Vagina (tissue), 2 donors: ENCODE measurements at places on chromosomes 3 and 15. TPM values are rescaled to one million over a fixed set of nuclear protein-coding genes. Genes with fewer than 3 reads are reported as not detected.

The P2RY12 gene
- total RNA-seq, result 1.2 TPM

The PRTG gene
- 5.2 TPM for total RNA-seq

DNA sequence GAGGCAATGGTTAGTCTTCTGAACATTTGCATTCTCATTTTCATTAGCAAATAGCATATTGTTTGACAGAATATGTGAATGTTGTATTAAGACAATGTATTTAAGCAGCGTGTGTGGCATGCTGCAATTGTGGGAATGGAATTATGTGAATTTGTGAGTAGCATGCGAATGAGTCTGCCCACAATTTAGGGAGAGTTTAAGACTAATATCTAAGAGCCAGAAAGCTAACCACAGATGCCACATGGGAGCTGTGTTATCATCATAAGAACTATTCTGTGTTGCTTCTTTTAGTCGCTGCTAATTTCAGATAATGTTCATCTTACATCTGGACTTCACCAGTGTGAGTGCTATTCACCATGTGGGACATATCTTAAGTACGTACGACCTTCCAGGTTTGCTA is 494.5 kb downstream of the RBMS3 start:
- no peak for DNase-seq

DNA sequence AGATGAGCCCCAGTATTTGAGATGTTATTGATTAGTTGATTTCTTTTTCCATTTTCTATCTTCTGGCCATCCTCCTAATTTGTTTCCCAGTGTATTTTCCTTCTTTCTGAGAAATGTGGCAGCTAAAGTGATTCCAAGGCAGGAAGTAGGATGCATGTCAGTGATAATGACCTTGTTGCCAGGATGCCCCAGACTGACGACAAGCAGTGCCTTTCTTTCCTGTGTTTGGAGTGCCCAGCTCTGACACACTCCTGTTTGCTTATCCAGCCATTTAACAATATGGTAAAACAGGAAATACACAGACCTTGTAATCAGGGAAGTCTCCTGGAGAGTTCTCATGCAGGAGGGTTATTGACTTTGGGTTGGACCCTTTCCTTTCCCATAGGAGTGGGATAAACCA is 20.4 kb downstream of the TMOD2 start:
- DNase-seq, result no peak

DNA sequence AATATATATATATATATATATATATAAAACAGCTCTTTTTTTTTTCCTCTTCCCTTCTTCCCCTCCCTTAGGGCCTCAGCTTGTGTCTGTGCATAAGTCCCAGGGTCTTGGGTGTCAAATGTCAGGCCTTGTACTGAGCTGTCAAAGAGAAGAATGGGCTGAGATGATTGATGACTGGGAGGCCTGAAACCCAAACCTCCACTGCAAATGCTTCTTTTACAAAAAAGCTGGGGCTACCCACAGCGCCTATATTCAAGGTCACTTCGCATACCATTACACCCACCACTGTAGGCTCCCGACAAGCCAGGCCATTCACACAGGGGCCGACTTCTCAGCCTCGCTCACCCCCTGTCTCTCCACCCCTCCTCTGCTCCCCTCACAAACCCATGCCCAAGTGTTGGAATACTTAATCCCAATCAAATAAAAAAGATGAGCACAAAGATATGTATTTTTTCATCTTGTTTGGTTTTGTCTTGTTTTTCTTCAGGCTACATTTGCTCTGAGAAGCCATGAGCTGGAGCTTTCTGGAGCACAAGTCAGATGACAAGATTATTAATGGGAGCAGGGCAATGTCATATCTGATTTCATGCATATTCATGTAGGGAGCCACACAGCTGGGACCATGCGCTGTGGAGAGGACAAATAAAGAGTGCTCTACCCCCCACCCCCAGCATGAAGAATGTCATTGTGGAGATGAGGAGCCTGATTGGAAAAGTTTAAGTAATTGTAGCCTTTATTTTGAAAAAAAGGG is 614.4 kb upstream of the NR2F2 start:
- DNase-seq, result no peak

- DNase-seq, result no peak
Observed at GRCh38 chr3:8307545-8308110, 194.0 kb upstream of the LMCD1 start.

The TBL1XR1 gene
- total RNA-seq, result 80.5 TPM

- DNase-seq, result no peak
Observed at GRCh38 chr3:190546881-190547510, 33.1 kb downstream of the IL1RAP start.

GRCh38 chr15:80679167-80679803 is 15.8 kb upstream of the ABHD17C start:
- no peak for DNase-seq

DNA sequence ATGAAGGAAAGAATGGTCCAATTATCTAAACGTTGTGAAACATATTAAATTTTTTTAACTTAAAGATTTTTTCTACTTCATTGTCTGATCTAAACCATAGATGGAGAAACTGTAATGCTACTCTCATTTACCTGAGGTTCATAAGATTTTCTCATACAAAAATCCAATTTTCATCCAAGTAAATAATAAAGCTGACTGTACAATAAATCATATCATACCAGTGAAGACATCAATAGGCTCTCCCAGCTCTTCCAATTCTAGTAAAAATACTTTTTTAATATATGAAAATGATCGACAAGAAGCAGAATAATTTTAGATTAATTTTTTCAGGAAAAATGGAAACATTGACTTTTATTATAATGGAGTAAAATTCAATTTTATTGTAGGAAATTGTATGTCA is 260.8 kb downstream of the GABRG3 start:
- no peak for DNase-seq

The ZCWPW2 gene
- total RNA-seq, result 3.7 TPM

DNA sequence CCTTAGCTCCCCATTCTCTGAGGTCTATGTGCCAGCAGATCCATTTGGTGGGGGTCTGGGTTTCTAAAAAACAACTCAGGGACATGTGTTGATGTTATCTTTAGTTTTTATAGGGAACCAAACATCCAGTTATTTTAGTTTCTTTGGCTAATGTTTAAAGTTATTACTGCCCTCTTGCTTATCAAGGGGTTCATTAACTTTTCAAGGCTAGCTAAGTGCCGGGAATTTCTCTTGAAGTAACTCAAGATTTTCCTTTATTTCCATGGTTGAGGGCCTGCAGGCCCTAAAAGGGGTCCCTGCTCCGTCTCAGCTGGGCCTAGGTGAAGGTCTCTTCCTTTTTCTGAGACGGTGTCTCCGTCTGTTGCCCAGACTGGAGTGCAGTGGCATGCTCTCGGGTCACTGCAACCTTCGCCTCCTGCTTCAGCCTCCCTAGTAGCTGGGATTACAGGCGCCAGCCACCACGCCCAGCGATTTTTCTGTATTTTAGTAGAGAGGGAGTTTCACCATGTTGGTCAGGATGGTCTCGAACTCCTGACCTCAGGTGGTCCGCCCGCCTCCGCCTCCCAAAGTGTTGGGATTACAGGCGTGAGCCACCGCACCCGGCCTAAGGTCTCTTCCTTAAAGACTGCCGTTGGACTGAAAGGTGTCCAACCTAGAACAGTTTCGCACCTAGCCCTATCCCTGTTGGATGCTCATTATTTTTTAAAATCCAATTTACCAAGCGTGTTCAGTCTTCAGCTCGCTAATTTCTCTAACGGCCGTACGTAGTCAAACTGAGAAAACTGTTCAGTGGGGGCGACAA is 1.3 kb upstream of the OXSR1 start:
- DNase-seq, result no peak

The PCSK6 gene
- 7.4 TPM for total RNA-seq

The MYRIP gene
- total RNA-seq, result 7.4 TPM

DNA sequence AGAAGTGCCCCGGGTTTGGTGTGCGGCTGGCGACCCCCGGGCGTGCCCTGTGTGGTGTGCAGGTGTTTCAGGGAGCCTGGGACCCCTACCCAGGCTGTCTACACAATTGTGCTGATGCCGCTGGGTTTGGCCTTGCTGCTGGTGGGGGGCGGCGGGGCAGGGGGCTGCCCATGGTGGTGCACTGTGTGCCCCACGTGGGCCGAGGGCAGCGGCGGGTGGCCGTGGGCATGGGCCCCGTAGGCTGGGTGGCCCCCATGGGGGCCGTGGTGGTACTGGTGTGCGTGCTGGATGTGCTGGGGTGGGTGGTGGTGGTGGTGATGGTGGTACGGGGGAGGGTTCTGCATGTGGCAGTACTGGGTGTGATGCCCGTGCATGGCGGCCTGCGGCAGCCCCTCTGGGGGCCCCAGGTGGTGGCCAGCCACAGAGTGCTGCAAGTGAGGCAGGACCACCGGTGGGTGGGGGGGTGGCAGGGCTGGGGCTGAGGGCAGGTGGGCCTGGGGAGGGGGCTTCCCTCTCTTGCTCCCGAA is 59.6 kb upstream of the RPL32 start:
- DNase-seq, result no peak

DNA sequence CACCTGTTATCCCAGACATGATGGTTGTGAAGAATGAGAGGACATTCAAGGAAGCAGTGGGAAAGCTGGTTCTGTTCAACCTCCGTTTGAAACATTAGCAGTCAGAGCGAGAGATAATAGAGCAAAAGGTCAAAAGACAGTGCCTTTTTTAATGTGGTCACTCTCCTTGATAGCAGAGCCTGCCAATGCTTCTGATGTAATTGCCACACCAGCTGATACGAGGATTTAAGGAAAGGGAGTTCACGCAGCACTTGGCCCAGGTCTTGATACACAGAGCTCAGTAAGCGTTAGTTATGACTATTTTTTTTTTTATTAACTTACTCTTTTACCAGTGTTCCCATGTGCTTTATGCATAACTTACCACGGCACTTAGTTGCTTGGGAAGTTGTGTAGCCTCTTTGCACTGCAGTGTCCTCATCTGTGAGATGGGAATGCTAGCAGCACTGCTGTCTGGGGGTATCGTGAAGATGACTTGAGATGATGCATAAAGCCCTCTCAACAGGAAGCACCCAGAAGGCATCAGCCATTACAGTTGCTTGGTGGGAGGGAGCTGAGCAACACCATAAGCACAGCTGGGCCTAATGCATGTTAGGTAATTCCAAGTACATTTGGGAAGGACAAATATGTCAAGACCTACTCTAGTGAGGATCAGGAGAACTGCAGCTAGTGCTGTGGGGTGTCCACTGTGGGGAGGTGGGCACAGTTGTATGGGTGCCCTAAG is 123.3 kb upstream of the RASGRP1 start:
- DNase-seq, result no peak

GRCh38 chr3:157384491-157384890 is 52.2 kb upstream of the PTX3 start:
- no peak for DNase-seq

The FAM162A gene
- 29.7 TPM for total RNA-seq

GRCh38 chr15:76401285-76401684 is 64.7 kb downstream of the ISL2 start:
- no peak for DNase-seq

DNA sequence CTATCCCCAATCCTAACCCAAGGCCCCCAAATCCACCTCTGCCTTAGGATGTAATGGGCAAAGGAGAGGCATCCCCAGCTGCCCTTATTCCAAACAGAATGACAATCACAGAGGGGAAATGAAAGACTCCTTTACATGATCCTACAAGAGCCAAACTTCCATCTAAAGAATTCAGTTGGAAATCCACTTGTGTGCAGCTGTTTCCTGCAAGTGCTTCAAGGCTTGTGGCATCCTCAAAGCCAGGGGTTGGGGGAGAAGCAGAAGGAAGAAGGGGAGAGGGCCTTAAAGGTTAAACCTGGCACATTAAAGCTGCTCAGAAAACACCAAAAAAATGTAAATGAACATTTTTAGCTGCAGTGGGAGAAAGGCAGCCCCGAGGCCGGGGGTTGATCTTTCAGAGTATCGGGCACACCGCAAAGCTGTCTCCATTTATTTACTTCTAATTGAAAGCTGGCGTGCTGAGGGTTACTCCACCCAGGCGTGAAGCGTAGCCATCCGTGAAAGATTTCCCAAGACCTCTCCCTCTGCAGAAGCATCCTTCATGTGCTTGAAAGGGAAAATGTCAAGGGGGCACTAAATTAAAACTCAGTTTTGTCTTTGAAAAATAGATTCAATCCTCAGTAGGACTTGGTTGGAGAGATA is 217.8 kb downstream of the SHQ1 start:
- no peak for DNase-seq

DNA sequence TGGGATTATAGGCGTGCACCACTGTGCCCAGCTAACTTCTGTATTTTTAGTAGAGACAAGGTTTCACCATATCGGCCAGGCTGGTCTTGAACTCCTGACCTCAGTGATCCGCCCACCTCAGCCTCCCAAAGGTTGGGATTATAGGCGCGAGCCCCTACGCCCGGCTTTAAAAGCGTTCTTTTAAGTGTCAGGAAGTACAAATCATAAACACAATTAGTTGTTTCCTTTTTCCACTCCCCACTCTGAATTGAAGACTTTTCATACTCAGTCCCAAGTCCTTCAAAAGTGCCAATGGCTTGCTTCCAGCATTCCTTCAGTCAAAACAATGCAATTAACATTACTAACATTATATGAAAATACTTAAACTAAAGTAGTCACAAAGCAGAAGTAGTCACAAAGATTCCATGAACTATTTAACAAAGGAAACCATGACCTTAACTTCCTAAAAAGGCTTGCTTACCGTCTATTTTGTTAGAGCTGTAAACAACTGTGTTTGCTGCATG is 8.1 kb downstream of the WDR82 start:
- DNase-seq, result no peak

The BTBD1 gene
- 51.3 TPM for total RNA-seq

The BCHE gene
- total RNA-seq, result 2.9 TPM

The ZNF501 gene
- total RNA-seq, result 2.7 TPM

- DNase-seq, result no peak
Observed at GRCh38 chr15:45185069-45185779, 2.5 kb downstream of the SHF start.

The WDR49 gene
- 2.2 TPM for total RNA-seq

- no peak for DNase-seq
Observed at GRCh38 chr15:58526647-58527192, 94.9 kb downstream of the LIPC start.

- no peak for DNase-seq
Observed at GRCh38 chr3:141877911-141878310, 1.5 kb downstream of the ATP1B3 start.

DNA sequence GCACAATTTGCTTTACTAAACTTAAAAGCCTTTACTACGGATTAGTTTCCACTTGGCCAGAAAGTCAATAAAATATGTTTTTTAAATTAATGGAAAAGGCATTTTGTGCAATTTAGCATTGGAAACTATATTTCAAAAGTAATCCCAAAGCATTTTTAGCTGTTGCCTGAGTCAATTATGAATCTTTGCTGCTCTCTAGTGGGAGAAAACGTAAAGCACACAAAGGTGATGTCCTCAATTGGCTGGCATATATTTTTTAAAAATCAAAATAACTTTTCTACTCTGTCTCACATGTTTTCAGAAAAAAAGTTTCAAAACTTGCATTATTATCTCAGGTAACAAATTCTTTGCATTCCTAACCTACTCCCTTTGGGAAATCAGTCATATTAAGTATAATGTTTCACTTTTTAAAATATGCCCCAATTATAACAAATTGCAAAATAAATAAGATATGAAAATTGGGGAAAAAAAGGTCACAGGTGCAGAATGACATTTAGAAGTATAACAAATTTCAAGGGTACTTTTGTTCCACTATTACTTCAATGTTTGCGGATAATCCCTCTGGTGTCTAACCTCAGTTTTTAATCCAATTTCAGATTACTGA is 47.2 kb upstream of the TEX55 start:
- DNase-seq, result no peak

GRCh38 chr3:148694116-148694515 is 3.6 kb upstream of the AGTR1 start:
- DNase-seq, result no peak

GRCh38 chr3:37997342-37997741 is 6.8 kb downstream of the VILL start:
- DNase-seq, result no peak

The MESP2 gene
- not detected for total RNA-seq

The SQOR gene
- 52.8 TPM for total RNA-seq

The CLRN1 gene
- total RNA-seq, result not detected

- no peak for DNase-seq
Observed at GRCh38 chr3:114831861-114832260, 315.2 kb downstream of the ZBTB20 start.

The POPDC2 gene
- total RNA-seq, result 3.4 TPM
